ENCODE measurements at places on chromosomes 6 and 20.

- peak; percentile 54 for DNase-seq
These were observed 74.5 kb downstream of the DCDC2 start for GRCh38 chr6:24283043-24283985.

- DNase-seq, result no peak
These were observed 55.3 kb upstream of the BTN3A2 start for GRCh38 chr6:26309731-26310142.

DNA sequence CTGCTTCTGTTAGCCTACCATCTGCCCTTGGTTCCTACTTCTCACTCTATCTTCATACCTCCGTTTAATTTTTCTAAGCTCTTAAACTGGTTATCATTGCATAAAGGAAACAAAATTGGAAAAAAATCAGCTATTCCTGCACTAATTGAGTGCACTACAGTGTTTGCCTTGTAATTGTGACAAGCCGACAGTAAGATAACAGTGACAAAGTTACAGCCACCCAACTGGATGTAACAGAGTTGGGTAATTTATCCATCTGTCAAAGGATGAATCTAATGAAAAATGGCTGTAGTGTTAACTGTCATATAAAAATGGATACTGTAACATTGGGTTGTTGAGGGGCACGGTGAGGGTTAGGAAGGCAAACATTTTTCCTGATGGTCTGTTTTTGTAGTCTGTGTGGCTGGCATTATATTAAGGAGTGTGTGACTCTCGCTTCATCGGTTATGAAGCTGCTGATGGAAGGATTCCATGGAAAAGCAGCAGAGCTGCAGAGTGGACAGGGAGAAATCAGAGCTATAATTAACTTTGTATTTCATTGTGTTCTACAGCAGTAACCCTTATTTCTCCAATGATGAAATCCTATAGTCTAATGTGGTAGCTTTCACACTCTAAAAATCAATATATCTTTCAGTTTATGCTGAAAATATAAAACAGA lies 12.7 kb downstream of the PBOV1 start:
- no peak for DNase-seq

DNA sequence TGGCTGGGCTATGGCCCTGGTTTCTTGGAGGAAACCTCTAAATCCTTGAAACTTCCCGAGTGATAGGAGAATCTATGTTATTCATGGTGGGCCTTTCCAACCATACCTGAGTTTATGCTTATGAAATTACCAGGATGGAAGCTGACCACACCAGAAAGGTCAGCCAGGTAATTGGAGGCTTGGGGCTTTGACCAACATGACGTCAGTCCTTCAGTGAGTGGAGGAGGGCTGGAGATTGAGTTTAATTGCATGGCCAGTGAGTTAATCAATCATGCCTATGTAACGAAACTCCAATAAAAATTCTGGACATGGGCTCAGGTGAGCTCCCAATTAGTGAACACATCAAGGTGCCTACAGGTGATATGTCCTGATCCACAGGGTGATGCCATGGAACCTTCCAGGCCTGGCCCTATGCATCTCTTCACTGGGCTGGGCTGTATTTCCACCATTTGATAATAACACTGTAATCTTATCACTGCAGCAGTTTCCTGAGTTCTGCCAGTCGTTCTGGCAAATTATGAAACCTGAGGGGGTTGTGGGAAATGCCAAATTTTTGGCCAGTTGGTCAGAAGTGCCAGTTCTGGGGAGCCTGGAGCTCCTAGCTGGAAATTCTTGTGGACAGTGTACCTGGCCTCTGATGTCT lies 106.5 kb downstream of the CDH26 start:
- DNase-seq, result no peak

GRCh38 chr6:17900011-17900410 lies 87.4 kb downstream of the KIF13A start:
- no peak for DNase-seq

DNA sequence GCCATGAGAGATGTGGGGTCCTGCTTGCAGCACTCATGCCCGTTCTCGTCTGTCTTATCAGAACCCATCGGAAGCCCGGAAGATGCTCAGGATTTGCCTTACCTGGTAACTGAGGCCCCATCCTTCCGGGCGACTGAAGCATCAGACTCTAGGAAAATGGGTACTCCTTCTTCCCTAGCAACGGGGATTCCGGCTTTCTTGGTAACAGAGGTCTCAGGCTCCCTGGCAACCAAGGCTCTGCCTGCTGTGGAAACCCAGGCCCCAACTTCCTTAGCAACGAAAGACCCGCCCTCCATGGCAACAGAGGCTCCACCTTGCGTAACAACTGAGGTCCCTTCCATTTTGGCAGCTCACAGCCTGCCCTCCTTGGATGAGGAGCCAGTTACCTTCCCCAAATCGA lies 8.3 kb downstream of the PI16 start:
- DNase-seq, result no peak
